Uterus (tissue), 4 donors: ENCODE measurements at places on chromosomes 13 and 19.

DNA sequence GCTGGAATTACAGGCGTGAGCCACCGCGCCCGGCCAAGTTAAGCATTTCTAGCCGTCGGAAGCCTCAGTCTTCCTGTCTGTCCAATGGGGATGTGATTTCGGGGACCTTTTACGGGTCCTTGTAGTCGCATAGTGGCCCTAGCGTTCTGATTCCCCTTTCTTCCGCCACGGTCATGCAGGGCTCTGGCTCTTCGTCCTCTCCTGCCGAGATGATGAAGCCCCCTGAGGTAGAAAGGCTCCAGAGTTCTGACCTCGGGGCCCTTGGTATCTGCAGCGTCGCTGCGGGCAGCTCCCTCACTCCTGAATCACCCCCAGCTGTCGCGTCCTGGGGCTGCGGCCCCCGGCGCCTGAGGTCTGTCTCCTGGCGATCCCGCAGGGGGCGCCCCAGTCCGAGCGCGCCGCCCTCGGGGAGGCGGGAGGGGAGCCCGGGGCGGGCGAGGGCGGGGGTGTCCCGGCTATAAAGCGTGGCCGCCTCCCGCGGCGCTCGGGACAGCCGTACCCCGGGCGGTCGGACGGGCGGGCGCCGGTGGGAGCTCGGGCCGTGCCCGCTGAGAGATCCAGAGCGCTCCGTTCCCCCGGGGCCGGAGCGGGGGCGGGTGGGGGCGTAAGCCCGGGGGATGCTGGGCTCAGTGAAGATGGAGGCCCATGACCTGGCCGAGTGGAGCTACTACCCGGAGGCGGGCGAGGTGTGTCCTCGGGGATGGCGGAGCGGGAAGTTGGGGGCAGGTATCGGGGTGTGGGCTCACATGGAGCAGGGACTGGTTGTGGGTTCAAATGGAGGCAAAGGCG is at the start of gene FOXA3:
Gene FOXA3, plus strand, starts transcription at position 487 of the 789 bp plus-strand sequence. Its CDS starts 131 bp downstream, at position 618.
- H3K36me3 ChIP-seq, result no peaks in the 10 kb centered on the region
- peaks cover 9% of the 10 kb centered on the region for H3K27me3 ChIP-seq
- no peak within 1 kb of the TSS for H3K27ac ChIP-seq
- peaks cover 11% of the 10 kb centered on the region for H3K4me1 ChIP-seq
- peak within 1 kb of the TSS; percentile 99 for H3K4me3 ChIP-seq

GRCh38 chr19:48393559-48394330 is at the start of gene GRIN2D:
Gene GRIN2D, plus strand, starts transcription at chr19:48393668. Its CDS starts 4,725 bp downstream, at chr19:48398393.
- no peaks in the 10 kb centered on the region for H3K4me1 ChIP-seq
- no peak for DNase-seq
- H3K27me3 ChIP-seq, result peaks cover 44% of the 10 kb centered on the region
- no peak within 1 kb of the TSS for H3K4me3 ChIP-seq
- no peaks in the 10 kb centered on the region for H3K36me3 ChIP-seq

DNA sequence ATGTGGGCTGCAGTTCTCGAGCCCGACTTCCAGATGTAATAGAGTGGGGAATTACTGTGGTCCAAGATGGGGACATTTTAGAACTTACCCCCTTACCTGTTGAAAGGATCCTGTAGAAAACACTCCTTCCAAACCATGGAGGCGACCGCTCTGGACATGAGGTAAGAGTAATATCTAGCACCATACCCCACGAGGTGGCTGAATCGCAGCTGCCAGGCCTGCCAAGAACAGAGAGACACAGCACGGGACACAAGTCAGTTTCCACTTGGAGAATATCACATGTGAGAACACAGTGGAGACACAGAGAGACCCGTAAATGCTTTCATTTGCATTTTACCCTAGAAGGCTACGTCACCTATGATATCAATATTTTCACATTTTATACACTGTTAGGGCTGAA is 129.2 kb downstream of the MIPEP start:
- H3K4me1 ChIP-seq, result no peaks in the 10 kb centered on the region
- no peaks in the 10 kb centered on the region for H3K36me3 ChIP-seq
- H3K27ac ChIP-seq, result no peak overlapping the region
- no peaks in the 10 kb centered on the region for H3K27me3 ChIP-seq

GRCh38 chr19:39582442-39582841 is 19.9 kb upstream of the LGALS13 start:
- H3K4me3 ChIP-seq, result no peak overlapping the region
- H3K36me3 ChIP-seq, result no peaks in the 10 kb centered on the region
- DNase-seq, result no peak
- no peaks in the 10 kb centered on the region for H3K27me3 ChIP-seq
- no peak overlapping the region for H3K27ac ChIP-seq
